Hindlimb muscle (tissue), 1 donor: ENCODE measurements at places on chromosomes 5 and 9. TPM values are rescaled to one million over a fixed set of nuclear protein-coding genes. Genes with fewer than 3 reads are reported as not detected.

- DNase-seq: peak; percentile 82
Observed at GRCh38 chr5:55936100-55936693, 58.6 kb downstream of the IL6ST start.

The DROSHA gene
- 45.8 TPM for polyA plus RNA-seq

GRCh38 chr5:170418736-170419135 is 29.6 kb upstream of the KCNMB1 start:
- no peak for DNase-seq

- no peak for DNase-seq
Observed at GRCh38 chr9:131650254-131650653, 89.6 kb downstream of the RAPGEF1 start.

DNA sequence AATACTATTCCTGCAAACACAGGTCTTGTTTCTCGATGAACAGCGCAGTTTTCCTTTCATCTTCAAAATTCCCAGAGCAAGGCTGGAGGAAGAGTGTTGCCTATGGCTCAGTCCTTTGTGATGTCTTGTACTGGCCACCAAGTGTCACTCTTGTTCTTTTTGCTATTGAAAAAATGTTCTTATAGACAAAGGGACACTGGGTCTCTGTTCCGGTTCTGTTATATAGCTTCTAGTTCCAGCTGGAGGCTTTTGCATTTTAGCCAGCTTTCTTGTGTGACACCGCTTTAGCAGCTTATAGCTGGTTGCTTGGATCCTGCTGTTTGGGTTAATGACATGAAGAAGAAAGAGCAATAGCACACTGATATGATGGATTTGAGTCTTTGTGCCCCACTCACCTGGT is 343.7 kb upstream of the KCNN2 start:
- DNase-seq: no peak

DNA sequence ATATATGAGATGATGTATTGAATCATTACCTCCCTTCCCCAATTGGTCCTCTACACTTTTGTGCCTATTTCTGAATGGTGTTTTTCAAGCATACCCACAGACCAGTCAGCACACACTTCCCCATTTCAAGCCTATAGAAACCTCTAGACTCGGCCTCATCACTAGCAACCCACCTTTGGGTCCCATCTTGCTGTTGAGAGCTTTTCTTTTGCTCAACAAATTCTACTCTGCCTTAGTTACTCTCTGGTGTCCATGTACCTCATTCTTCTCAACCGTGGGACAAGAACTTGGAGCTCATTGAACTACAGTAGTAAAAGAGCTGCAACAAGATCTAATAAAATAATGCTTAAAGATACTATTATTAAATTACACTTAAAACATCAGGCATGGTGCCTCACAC is 49.0 kb upstream of the KDM4C start:
- DNase-seq: no peak

The DOLPP1 gene
- 9.1 TPM for polyA plus RNA-seq

GRCh38 chr9:26863074-26863473 is 29.5 kb downstream of the CAAP1 start:
- peak; percentile 11 for DNase-seq

DNA sequence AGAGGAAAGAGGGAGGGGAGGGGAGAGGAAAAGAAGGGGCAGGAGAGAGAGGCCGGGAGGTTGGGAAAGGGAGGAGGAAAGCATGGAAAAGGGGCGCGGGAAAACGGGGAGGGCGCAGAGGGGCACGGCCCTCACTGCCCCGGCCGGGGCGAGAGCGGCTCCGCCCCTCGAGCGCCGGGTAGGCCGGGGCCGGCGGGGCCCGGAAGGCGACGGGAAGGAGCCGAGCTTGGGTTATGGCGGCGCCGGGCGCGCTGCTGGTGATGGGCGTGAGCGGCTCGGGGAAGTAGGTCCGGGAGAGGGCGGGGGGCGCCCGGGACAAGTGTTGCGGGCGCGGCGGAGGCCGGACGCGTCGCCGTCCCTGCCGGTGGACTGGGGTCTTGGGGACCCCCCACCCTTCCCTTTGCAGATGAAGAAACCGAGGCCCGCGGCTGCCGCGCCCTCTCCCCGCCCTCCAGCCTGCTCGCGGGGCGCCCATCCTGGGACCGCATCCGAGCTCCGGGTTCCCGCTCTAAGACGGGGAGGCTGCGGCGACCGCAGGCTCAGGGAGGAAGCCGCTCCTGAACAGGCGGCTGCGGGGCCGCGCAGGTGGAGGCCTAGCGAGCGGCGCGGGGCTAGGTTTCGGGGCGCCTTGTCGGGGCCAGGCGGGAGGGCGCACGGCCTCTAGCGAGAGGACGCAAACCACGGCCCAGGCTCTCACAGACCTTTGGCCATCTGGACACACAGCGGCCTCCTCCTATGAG is at the start of gene IDNK:
Gene IDNK, plus strand, starts transcription at position 205 of the 740 bp plus-strand sequence. Its CDS starts 29 bp downstream, at position 234.
- peak; percentile 80 for DNase-seq

The SLC46A2 gene
- 0.18 TPM for polyA plus RNA-seq

- no peak for DNase-seq
Observed at GRCh38 chr5:100900142-100900795, 2.8 kb downstream of the ST8SIA4 start.

- DNase-seq: no peak
Observed at GRCh38 chr5:139404484-139404840, 573 bp upstream of the SPATA24 start.

DNA sequence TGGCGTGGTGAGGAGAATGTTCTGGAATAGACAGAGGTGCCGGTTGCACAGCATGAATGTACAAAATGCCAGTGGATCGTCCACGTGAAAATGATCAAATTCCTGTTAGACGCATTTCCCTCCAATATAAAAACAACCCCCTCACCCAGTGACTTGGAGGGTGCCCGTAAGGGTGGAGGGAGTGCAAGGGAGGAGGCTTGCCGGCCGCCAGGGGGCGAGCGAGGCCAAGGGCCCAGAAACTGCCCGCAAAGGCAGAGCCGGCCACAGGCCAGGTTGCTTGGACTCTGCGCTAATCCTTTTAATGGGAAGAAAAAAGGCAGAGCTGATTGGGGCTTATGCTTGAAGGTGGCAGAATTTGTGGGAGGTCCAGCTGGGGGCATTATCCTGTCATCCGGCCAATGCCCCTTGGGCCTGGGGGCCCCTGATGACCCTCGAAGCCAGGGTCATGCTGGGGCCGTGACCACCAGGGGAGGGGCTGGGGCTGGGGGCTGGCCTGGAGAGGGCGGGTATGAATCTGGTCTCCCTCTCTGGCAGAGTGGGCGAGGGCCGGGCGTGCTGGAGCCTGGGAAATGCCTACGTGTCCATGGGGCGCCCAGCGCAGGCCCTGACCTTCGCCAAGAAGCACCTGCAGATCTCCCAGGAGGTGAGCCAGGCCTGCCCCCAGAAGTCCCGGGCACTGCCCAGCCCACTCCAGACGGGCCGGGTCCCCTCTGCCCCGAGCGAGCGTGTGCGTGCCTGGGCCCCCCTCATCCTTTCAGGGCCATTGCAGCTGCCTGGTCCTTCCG is 12.0 kb downstream of the GPSM1 start:
- no peak for DNase-seq

- no peak for DNase-seq
Observed at GRCh38 chr5:1998348-1998669, 115.6 kb upstream of the IRX4 start.

GRCh38 chr9:99544526-99544925 is 277.2 kb upstream of the NR4A3 start:
- no peak for DNase-seq

DNA sequence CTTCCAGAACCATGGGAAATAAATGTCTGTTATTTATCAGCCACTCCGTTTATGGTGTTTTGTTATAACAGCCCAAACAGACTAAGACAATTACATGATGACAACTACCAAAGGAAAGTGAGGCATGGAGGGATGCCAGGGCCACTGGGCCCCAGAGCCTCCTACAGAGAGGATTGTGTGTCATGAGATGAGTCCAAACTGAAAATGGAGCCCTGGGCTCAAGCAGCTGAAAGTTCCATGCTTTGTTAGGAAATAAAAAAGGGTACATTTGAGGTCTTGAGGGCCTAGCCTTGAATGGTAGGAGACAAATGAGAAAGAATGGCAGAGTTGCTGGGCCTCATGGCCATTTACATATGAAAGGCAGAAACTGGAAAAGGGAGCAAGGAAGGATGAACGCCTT is 586.5 kb downstream of the CETN3 start:
- DNase-seq: no peak

- DNase-seq: peak; percentile 42
Observed at GRCh38 chr9:72577212-72577753, 55.9 kb downstream of the TMC1 start.

GRCh38 chr5:131641494-131641893 is 6.5 kb upstream of the RAPGEF6 start:
- no peak for DNase-seq

- no peak for DNase-seq
Observed at GRCh38 chr5:39364367-39364766, at the start of gene C9. C9 (minus strand) TSS chr5:39364495; CDS start chr5:39364464, 31 bp downstream.

DNA sequence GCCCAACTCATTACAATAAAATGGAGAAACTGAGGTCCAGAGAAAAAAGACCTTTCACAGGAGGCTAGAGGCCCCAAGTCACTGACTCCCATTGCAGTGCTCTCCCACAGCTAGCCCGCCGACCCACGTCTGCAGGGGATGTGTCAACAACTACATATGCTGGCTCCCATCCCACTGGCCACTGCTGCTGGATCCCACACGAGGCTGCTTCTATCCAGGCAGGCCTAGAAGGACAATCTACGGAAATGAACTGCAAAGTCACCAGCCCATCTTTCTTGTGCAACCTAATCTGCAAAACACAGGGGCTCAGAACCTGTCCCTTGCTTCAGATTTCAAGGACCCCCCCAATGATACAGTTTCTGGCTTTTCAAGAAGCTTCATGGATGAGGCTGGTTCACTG is 24.0 kb downstream of the RAPGEF1 start:
- no peak for DNase-seq

- no peak for DNase-seq
Observed at GRCh38 chr9:124354346-124355038, 60.8 kb downstream of the PSMB7 start.

GRCh38 chr9:89428901-89429890 is 68.7 kb downstream of the SEMA4D start:
- DNase-seq: no peak

DNA sequence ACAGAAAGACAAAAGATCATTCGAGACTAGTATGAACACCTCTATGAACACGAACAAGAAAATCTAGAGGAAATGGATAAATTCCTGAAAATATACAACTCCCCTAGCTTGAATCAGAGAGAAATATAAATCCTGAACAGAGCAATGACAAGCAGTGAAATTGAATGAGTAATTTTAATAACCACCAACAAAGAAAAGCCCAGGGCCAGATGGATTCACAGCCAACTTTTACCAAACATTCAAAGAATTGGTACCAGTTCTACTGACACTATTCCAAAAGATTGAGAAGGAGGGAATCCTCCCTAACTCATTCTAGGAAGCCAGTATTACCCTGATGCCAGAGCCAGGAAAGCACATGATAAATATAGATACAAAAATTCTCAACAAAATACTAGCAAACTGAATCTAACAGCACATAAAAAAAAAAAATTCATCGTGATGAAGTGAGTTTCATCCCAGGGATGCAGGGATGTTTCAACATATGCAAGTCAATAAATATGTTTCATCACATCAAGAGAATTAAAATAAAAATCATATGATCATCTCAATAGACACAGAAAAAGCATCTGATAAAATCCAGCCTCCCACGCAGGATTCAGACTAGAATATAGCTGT is 25.2 kb upstream of the PTGER4 start:
- no peak for DNase-seq

The C6 gene
- polyA plus RNA-seq: 0.19 TPM

- DNase-seq: no peak
Observed at GRCh38 chr5:172353271-172353812, 69.8 kb upstream of the UBTD2 start.

- DNase-seq: no peak
Observed at GRCh38 chr9:104961238-104961637, 33.3 kb upstream of the ABCA1 start.

GRCh38 chr5:173234129-173234790 is 746 bp downstream of the NKX2-5 start:
- no peak for DNase-seq

DNA sequence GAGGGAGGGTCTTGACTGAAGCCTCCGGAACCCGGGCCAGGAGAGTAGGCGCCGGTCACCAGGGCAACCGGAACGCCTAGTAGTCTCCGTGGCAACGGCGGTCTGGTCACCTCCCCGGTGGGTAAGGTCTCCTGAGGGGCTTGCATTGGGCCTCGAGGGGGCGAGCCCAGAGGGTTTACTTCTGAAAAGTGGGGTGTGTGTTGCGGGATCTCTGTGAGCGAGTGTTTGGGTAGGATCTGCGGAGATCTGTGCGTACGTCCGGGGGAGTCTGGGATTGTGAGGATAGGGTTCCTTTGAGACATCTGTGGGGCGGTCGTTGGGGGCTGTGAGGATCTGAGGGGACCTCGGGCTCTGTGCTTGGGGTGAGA is at the start of gene FAM221B:
Gene FAM221B, minus strand, starts transcription at position 17 of the 368 bp plus-strand sequence. CDS start 2,571 bp downstream, outside the sequence.
- DNase-seq: no peak

- no peak for DNase-seq
Observed at GRCh38 chr9:8605096-8605495, 805.5 kb upstream of the DMAC1 start.

- DNase-seq: no peak
Observed at GRCh38 chr9:89896806-89897340, 292.1 kb downstream of the GADD45G start.

GRCh38 chr5:82792096-82792495 is 285.1 kb downstream of the TMEM167A start:
- DNase-seq: no peak

GRCh38 chr9:132588501-132589147 is 6.2 kb downstream of the BARHL1 start:
- no peak for DNase-seq

DNA sequence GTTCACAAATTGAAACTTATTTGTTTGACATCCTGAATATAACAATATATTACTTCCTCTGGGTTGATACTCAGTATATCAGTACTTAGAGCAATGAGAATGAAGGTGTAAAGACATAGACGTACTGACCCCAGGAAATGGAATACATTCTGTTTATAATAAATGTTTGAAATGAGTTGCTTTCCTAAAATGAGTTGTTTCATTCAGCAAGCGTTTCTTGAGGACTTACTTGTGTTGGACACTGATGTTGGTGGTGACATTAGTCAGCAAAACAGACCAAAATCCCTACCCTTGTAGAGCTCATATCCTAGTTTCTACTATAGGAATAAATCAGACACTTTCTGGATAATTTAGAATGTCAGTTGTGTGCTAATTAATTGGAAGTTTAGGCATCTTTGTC is 184.3 kb downstream of the ZDHHC21 start:
- no peak for DNase-seq

DNA sequence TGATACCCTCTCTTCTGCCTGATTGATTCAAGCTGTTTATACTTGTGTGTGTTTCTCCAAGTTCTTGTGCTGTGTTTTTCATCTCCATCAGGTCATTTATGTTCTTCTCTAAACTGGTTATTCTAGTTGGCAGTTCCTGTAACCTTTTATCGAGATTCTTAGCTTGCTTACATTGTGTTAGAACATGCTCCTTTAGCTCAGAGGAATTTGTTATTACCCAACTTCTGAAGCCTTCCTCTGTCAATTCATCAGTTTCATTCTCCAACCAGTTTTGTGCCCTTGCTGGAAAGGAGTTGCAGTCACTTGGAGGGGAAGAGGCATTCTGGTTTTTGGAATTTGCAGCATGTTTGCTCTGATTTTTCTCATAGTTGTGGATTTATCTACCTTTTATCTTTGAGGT is 126.2 kb upstream of the FTMT start:
- DNase-seq: no peak

GRCh38 chr9:135997090-135998015 is 36.2 kb upstream of the UBAC1 start:
- DNase-seq: no peak
